CD4-positive, alpha-beta T cell treated with Interleukin-1 beta for 1 hour (primary cell): ENCODE measurements at places on chromosomes 16 and 17.

DNA sequence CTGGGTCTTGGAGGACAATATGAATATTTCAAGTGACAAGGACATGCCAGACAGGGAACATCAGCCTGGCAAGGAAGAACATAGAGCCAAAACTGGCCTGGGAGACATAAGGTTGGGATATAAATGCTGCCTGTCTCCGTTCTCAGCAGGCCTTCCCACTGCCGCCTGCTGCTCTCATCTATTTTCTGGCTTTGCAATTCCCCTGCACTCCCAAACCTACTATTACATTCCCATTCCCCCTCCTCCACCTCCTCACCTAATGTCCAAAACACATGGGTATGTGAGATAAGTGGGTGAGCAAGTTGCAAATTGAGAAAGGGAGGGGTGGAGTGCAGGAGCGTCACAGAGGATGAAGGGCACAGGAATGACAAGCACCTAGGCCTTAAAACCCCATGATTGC is 244.3 kb upstream of the CDH8 start:
- no peak for DNase-seq

GRCh38 chr17:62134397-62134796 is 69.3 kb upstream of the MED13 start:
- DNase-seq, result no peak

DNA sequence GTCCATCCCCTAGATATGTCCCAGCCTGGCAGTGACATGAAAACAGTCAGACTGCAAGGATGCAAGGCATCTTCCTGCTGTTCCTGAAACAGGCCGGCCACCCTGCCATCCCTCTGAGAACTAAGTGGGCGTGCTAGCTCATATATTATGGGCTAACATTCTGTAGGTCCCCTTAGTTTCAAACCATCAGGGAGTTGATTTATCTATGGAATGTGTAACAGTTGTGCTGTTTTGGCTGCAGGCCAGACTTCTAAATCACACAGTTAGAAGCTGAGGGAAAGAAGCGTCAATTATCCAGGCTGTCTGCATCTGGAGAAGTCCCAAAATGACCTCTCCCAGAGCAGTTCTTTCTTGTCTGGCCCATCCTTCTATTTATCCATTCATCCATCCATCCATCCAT is 102.7 kb upstream of the DNAH9 start:
- no peak for DNase-seq

DNA sequence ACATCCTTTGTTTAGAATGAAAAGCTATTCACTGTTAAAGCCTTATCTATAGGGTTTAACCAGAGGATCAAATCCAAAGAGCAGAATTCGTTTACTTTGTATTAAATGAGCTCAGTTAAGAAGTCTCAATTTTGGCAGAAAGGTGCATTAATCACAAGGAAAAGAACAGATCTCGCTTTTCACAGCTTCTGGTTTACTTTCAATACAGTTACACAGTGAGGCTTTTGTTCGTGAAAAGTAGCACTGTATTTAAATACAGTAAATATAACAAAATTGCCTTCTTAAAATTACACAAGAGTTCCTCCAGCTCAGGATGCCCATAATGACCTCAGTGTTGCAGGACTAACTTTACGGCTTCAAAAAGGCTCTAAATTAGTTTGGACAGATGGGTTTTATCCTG is 669.1 kb upstream of the SALL1 start:
- DNase-seq, result no peak

DNA sequence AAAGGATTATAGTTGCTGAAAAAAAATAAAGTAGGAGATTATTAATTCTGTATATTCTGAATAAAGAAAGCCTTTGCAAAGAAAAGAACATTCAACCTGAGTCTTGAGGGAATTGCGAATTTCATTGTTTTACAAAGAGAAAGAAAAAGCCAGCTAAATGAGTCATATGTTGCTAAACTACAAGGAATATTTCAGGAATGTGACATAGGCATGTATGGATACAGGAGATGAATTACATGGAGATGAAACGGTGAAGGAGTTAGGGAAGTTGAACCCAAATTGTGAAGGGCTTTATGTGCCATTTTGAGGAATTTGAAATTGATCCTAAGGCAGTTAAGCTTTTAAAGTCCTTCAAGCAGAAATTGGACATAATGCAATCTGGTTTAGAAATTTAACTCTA is 177.3 kb upstream of the RBL2 start:
- DNase-seq, result no peak

DNA sequence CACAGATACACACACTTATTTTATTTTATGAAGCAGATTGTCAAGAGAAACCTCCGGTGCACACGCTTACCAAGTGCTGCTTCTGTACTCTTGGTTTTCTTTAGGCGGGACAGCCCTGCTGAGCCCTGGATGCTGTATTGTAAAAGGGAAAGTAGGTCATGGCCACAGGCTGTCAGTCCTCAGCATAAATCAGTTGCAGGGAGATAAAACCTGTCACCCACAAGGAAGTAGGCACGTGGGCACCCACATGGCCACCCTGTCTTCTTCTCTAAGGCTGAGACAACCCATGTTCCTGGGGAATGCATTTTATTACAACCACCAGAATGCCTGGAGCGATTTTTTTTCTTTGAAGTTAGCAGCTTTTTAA is 59.3 kb downstream of the ASIC2 start:
- DNase-seq, result peak; percentile 14

GRCh38 chr16:76182041-76182635 is 95.1 kb upstream of the CNTNAP4 start:
- no peak for DNase-seq

- no peak for DNase-seq
Observed at GRCh38 chr17:18139949-18140348, 31.4 kb downstream of the MYO15A start.

DNA sequence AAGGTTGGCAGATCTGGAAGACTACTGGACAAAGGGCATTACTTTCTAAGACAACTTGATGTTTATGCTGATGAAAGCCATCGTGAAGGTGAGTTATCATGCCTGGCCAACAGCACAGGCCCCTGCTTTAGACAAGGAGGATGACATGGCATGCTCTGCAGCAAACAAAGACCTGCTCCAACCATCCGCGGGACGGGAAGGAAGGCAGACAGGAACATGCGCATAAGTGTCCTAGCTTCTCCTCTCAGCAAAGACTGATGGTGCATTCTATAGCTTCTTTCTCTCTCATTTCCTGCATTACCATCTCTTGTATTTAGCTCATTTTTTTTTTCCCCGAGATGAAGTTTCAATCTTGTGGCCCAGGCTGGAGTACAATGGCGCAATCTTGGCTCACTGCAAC is 5.4 kb downstream of the NPLOC4 start:
- no peak for DNase-seq

GRCh38 chr16:19410435-19411171 is 7.1 kb upstream of the TMC5 start:
- no peak for DNase-seq

DNA sequence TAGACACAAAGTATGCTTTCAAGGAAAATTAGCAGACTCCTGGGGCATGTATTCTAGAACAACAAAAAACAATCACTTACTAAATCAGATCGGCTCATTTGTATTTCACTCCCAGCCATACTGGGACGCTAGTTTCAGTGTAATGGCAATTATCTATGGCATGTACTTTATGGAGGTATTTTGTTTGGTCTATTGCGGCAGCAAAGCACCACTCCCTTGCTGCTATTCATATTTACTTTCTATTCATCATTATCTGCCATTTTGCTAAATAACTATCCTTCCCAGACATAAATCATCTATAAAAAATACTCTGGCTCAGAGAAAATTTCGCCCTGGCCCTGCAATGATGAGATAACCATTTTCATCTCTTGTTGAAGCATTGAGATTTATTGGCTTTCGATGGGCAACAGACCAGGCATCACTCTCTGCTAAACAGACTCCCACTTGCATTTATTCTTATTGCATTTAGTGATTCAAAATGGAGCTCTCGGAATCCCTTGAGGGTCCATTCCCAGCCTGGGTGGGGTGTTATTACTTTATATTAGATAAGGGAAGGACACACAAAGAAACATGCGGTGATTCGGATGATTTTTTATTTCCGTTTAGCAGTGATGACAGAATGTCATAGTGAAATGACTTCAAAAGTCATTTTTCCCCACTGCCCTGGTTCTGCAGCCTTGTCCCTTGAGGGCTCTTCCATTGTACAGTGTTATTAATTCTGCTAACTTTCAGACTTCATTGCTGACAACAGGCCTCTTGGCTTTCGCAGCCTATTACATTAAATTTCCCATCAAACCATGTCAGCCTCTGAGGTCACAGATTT is 225.8 kb downstream of the IRX3 start:
- DNase-seq, result no peak

GRCh38 chr16:19389246-19389645 is 28.4 kb upstream of the TMC5 start:
- DNase-seq, result peak; percentile 40

GRCh38 chr17:79977708-79978547 is 57.7 kb downstream of the TBC1D16 start:
- DNase-seq, result no peak

DNA sequence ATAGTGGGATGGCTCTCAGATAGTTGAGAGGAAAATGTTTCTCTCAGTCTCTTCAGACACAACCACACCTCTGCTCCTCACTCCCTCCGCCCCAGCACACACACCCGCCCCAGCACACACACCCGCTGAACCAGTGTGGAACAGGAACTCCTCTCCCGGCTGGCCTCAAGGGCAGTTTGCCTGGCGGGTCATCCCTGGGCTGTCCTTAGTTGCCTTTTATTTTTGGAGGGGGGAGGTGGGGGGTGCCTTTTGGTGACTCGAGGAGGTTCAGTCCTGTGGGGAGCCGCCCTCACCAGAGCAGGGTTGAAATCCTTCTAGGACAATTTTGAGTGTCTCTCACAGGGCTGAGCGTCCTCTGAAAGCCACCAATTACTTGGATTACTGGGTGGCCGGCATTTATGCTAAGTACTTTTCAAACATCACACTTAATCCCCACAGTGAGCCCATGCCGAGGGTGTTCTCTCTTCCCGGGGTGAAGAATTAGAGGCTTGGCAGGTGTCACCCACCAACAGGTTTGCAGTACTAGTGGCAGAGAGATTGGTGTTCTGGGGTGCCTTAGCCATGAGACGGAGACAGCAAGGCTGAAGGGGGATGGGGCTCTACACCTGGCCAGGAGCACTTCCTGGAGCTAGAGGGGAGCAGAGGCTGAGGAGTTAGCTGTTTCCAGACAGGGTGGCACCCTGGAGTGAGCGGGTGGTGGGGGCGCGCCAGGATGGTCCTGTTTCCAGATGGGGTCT is 2.8 kb downstream of the RASD1 start:
- DNase-seq, result no peak

- peak; percentile 90 for DNase-seq
Observed at GRCh38 chr16:50696575-50697420, 3.4 kb downstream of the NOD2 start.

DNA sequence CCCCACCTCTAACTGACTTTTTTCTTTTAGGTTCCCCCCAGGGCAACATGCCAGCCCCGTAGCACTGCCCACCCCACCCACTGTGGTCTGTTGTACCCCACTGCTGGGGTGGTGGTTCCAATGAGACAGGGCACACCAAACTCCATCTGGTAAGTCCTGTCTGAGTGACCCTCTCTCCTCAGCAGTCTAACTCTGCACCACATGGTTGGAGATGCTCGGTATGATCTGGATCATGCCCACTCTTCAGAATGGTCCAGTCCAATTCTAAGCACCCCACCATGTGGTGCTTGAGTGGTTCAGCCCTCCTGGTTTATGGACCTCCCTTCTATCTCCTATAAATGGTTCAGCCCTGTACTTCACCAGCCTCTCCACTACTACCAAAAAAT is 5.9 kb downstream of the KDM6B start:
- peak; percentile 44 for DNase-seq

GRCh38 chr17:27348196-27348595 is 54.3 kb downstream of the WSB1 start:
- DNase-seq, result no peak

DNA sequence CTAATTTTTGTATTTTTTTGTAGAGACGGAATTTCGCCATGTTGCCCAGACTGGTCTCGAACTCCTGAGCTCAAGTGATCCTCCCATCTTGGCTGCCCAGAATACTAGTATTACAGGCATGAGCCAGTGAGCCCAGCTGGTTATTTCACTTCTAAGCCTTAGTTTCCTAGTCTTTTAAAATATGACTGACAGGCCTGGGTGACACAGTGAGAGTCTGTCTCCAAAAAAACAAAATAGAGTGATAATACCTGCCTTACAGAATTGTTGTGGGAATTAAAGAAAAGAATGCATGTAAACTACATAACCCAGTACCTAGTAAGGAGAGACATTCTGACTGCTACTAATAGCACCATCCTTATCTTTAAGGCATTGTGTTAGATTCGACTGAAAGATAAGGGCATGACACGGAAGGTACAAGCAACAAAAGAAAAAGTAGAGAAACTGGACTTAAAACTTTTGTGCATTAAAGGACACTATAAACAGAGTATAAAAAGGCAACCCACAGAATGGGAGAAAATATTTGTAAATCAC is 11.6 kb downstream of the TOM1L2 start:
- no peak for DNase-seq

DNA sequence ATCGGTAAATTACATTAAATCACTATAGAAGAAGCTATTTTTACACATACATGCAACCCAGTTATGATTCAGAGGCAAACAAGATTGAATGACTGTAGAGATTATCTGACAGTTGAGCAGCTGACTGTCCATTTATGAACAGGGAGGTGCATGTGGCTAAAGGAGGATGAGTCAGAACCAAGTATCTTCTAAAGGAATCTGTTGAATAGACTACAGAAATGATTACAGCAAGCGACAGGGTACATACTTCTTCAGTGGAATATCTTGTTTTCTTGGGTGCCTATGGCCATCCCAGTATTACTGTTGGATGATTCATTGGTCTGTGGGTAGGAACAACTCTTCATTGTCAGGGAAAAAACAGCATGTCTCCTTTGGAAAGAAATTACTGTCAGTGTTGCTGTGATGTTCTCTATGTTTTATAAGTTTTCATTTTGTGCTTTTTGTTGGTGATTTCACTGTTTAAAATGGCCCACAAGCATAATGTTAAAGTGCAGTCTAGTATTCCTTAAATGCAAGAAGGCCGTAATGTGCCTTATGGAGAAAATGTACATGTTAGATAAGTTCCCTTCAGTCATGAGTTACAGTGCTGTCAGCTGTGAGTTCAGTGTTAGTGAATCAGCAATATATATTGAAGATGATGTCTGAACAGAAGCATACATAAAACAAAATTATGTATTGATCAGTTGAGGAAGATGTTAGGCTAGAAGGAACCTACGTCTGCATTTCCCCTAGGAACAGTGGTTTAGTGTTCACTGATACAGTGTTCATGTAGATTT is 27.0 kb downstream of the CBFB start:
- DNase-seq, result no peak

DNA sequence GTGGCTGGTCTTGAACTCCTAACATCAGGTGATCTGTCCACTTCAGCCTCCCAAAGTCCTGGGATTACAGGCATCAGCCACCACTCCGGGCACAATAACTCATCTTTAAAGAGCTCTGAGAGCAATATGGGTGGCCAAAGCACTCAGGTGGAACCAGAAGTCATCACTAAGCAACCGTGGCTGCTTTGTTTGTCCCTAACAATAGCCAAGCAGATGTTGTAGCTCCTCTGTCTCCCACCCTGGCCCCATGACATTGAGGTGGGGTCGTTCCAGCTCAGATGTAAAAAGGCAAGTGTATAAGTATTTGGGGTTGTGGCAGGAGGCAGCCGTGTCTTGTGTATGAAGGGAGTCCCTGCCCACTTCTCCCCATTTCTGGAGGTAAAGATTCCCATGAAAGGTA is 3.7 kb upstream of the SCIMP start:
- DNase-seq, result peak; percentile 44

- no peak for DNase-seq
Observed at GRCh38 chr17:28119560-28119959, 77.1 kb downstream of the NLK start.

GRCh38 chr16:66227766-66228530 is 138.5 kb upstream of the CDH5 start:
- no peak for DNase-seq
